NCI-H187 (cell line): ENCODE measurements at places on chromosomes 3 and 15.

DNA sequence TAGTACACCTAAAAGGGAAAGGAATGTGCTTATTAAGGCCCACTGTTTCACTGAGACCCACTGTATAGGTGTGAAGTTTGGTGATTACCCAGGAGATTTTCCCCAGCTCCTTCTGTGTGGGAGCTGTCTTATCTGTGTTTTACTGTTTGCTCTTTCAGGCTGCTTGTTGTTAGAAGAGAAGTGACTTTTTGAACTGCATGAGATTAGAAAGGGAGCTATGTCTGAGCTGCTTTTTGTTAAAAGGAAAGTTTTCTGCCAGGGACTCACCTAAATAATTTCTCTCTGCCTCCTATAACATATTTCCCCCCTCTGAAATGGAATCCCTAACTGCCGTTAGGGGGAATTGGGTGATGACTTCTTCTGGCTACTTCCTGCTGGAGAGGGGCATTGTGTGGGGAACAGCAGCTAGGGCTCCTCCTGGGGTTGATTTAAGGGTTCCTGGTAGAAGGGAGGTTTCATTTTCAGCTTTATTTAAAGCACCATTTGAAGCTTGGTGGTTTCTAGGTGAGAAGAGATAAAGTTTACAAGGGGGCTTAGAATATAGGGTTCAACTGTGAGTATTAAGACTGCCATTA, 77.1 kb upstream of the ATP11B start:
- DNase-seq, result no peak

DNA sequence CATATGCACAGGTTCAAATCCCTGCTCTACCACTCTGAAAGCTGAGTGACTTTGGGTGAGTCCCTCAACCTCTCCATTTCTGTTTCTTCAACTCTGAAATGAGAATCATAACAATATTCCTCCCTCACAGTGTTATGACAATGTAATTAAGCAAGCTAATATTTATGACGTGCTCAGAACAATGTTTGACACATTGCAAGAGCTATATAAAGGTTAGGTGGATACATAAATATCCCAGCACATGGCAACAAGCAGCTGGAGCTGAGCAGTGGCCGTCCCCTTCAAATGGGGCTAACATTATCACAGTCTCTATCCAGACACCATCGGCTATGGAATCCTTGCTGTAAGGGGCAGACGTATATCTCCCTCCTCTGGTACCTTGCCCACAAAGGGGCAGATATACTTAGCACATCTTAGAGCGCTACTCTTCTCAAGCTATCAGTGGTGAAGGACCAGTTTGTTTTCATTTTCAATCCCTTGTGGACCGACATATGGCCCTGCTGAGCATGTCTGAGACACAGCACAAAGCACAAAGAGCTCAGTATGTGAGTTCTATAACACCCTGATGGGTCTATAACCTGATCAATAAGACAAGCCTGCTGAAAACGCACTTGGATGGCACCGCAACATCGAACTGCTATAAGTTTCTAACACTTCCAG, 80.9 kb downstream of the PRICKLE2 start:
- no peak for DNase-seq

- no peak for DNase-seq
Observed at GRCh38 chr3:149585401-149585726, 72.5 kb downstream of the WWTR1 start.

GRCh38 chr3:134299185-134299887, 48.7 kb upstream of the RYK start:
- no peak for DNase-seq

DNA sequence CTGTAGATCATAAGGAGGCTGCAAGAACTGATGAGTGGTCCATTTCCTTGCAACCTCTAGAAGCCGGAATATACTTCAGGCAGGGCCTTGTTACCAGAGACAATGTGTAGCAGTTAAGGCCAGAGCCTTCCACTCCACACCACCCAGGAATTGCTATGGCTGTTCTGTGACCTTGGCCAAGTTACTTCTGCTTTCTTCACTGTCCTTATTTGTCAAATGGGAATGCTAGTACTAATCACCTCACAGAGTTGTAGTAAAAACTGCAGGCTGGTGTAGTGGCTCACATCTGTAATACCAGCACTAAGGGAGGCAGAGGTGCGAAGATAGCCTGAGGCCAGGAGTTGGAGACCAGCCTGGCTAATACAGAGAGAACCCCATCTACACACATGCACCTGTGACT, 28.7 kb upstream of the RPN1 start:
- DNase-seq, result no peak

- DNase-seq, result no peak
Observed at GRCh38 chr15:70703096-70703878, 60.1 kb downstream of the UACA start.

- no peak for DNase-seq
Observed at GRCh38 chr15:27705056-27705455, 394.1 kb downstream of the OCA2 start.

GRCh38 chr15:66679061-66679656, 22.9 kb upstream of the SMAD6 start:
- DNase-seq, result no peak

GRCh38 chr3:155217591-155217990, 75.9 kb downstream of the STRIT1 start:
- DNase-seq, result no peak

- DNase-seq, result no peak
Observed at GRCh38 chr3:27289769-27290413, 79.3 kb downstream of the NEK10 start.

DNA sequence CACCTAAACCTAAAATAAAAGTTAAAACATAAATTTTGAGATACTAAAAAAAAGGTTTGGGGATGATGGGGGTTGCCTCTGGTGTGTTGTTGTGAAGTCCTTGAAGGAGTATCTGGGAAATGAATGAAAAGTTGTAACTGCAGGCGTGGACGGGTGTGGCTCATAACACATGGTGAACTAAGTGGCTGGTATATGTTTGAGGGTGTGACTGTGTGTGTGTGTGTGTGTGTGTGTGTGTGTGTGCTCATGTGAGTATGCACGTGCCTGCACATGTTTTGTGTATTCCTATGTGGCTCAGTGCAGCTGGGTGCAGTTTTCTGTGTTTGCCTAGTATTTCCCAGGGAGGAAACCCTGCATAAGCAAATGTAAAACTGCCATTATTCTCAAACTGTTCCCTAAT, 229.9 kb upstream of the TRIM42 start:
- DNase-seq, result no peak

- no peak for DNase-seq
Observed at GRCh38 chr3:195003893-195004289, 267.1 kb downstream of the XXYLT1 start.

GRCh38 chr3:15690230-15690629, 88.7 kb downstream of the BTD start:
- DNase-seq, result no peak

DNA sequence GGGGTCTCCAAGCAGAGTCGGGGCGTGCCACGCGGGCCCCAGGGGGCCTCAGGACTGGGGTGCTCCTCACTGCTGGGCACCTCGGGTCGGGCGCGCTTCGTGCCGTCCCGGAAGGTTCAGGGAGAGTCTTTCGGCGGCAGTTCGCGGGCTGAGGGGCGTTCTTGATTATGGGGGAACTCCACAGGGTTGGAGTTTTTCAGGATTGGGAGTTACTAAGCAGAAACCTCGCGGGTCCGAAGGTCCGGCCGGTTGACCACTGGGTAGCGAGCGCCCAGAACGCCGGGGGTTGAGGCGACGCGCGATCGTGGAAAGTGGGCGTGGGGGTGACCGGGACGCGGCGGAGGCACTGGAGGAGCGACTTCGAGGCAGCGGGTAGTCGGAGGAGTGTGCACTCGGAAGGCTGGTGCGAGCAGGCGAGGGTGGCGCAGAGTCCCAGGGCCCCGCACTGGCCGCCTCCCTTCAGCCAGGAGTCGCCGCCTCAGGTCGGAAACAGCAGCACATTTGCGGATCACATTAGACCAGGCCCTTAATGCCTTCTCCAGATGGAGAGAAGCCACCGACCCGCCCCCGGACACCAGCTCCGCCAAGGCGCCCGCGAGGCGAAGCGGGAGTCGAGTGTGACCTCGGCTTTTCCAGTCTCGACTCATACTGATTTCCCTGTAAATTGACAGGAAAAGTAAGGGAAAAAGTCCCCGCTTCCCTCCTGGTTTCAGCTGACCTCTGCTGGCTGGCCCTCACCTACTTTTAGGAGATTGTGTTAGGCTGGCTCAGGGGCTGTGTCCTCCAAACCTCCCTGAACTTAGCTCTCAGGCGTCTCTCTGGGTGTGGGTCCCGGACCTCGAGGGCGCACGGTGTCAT, 685 bp downstream of the ADAMTSL3 start:
- no peak for DNase-seq

DNA sequence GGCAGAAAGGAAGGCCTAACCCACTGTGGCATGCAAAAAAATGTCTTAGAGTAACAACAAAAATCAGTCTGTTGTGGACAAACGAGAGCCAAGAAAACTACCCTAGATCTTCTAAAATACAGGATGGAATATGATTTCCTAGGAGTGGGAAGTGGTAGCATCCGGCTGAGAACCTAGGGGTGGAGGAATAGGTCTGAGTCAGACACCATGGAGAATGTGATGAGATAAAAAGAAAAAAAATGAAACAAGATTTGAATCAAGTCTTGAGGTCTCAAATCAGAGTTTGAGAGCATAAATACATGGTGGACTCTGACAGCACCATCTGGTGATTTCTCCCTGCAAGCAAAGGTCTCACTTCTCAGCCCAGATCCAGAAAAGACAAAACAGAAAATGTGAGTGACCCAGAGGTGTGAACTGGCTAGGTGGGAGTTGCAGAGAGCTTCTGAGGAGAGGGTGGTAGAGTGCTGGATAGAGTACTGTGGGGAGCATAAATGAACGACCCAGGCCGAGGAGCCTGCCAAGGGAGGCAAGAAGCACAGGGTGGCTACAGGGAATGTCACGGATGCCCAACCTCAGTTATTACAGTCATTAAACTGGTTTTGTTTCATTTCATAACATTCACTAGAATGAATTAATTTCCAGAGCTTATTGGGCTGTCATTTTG, 27.6 kb upstream of the VEPH1 start:
- DNase-seq, result no peak

- no peak for DNase-seq
Observed at GRCh38 chr15:73807865-73808264, 54.7 kb upstream of the INSYN1 start.

DNA sequence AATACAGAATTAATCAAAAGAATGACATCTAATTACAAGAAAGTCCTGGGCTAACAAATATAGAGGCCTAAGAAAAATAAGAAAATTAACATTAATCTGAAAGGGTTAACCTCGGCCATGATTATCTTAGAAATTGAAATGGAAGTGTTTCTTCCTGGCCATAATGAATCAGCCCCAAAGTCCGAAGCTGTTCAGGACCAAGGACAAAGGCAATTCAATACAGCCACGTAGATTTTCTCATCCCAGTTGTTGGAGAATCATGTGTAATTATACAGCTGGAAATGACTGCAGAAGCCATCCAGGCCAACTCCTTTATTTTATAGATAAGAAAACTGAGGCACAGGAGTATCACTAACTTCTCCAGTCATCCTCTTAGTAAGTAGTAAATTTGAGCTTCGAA, 38.0 kb upstream of the GBE1 start:
- DNase-seq, result no peak

DNA sequence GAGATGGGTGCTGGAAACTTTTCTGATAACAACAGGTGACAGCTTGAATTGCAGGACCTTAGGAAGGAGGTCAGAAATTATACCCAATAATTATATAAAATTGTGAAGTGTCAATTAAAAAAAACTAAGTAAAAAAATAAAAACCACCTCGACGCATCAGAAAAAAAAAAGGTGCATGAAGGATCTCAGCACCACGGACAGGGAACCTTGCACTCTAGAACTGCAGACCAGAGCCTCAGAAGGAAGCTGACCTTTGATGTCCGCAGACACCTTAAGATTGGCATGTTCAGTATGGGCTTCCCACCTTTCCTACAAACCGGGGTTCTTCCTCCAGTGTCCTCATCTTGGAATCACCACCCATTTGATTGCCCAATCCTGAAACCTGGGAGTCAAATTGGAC, 60.9 kb downstream of the SCN10A start:
- DNase-seq, result no peak

- DNase-seq, result no peak
Observed at GRCh38 chr3:140441006-140441405, 236.9 kb upstream of the TRIM42 start.

DNA sequence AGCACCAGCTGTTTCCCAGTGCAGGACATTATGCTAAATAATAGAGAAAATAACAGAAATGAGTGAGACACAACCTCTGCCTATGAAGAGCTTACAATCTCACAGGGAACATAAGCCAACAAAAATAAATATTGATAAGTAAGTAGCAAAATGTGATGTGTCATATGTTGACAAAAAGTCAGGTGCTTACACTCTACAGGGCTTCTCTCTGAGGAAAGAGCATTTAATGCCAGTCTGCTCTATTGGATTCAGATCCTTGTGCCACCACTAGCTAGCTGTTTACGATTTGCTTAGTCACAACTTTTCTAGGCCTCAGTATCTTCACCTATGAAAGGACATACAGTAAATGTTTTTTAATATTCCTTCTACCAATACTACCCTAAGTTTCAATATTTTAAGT, 500.9 kb upstream of the NAALADL2 start:
- no peak for DNase-seq

DNA sequence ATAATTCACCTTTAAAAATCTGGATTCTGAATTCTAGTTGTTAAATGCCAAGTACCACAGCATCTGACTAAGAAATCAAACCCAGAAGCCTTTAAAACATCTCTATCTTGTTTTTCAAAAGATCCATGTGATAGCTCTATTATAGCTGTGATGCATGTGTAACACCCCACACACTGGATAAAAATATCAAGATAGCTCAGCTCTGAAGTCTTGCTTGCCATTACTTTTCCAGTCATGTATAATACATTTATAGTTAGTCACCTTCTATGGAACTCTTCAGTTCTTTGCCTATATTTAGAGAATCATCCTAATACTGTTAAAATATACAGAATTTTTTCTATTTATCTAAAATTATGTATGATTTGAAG, 11.6 kb downstream of the ARPP19 start:
- no peak for DNase-seq

GRCh38 chr15:70507772-70508371, 255.5 kb downstream of the UACA start:
- DNase-seq, result no peak

DNA sequence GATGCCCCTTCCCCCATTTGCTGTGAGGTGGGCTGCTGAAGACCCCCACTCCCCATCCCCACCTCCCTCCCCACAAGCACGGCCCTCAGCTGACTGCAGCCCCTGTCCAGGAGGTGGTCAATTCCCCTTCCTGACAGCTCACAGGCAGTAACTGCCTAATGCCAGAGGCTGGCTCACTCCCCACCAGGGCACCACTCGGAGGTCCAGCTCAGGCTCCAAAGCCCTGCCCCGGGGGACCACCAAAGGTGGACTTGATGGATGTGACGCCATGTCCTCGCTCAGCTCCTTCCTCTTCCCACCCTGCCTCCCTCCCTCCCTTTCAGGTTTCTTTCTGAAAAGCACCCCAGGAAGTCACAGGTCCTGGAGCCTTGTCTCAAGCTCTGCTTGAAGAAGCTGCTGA, 82.8 kb downstream of the MEGF11 start:
- no peak for DNase-seq
